Karpas-422 (cell line): ENCODE measurements at places on chromosomes 7 and 10. TPM values are rescaled to one million over a fixed set of nuclear protein-coding genes. Genes with fewer than 3 reads are reported as not detected.
A peak's percentile ranks its signal among the peaks of the same experiment; 100 is the strongest.

LCOR gene
- total RNA-seq: 13.1 and 24.3 TPM in 2 replicates

CDNF gene
- 1.2 and 2.2 TPM in 2 replicates for total RNA-seq

MCM10 gene
- 7.0 and 8.9 TPM in 2 replicates for total RNA-seq

RHOBTB1 gene
- total RNA-seq: not detected in 2 replicates

TMEM213 gene
- not detected in 2 replicates for total RNA-seq

MACC1 gene
- 30.4 and 49.9 TPM in 2 replicates for total RNA-seq

- peaks cover 12% of the 10 kb centered on the region for H3K4me1 ChIP-seq
- H3K27ac ChIP-seq: no peak overlapping the region
- no peak overlapping the region for H3K4me3 ChIP-seq
- no peak for DNase-seq
- H3K36me3 ChIP-seq: peaks cover 17% of the 10 kb centered on the region
- no peaks in the 10 kb centered on the region for H3K27me3 ChIP-seq
These were observed 152.6 kb downstream of the RAPGEF5 start for GRCh38 chr7:22204312-22204711.

GRCh38 chr7:77575187-77575586, 38.1 kb downstream of the PTPN12 start:
- no peak for DNase-seq
- H3K4me1 ChIP-seq: peaks cover 5% of the 10 kb centered on the region
- H3K27me3 ChIP-seq: no peaks in the 10 kb centered on the region
- H3K27ac ChIP-seq: no peak overlapping the region

DNA sequence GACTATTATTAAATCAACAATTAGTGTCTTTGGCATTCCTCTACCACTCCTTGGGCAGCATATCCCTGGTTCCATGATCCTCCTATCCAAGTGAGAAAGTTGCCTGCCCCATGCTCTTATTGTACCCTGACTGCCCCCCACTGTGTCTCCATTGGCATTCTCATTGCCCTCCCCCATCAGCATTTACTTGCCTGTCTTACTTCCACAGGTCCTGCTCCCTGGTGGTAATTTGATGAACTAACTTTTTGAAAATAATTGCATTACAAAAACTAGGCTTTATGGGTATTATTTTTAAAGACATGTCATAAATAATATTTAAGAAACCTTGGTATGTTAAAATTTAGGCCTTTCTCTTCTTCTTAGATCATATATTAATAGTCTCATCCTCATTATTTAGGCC, 346.4 kb downstream of the PCLO start:
- H3K4me1 ChIP-seq: no peaks in the 10 kb centered on the region
- H3K36me3 ChIP-seq: no peaks in the 10 kb centered on the region
- no peak overlapping the region for H3K27ac ChIP-seq
- no peaks in the 10 kb centered on the region for H3K27me3 ChIP-seq

DNA sequence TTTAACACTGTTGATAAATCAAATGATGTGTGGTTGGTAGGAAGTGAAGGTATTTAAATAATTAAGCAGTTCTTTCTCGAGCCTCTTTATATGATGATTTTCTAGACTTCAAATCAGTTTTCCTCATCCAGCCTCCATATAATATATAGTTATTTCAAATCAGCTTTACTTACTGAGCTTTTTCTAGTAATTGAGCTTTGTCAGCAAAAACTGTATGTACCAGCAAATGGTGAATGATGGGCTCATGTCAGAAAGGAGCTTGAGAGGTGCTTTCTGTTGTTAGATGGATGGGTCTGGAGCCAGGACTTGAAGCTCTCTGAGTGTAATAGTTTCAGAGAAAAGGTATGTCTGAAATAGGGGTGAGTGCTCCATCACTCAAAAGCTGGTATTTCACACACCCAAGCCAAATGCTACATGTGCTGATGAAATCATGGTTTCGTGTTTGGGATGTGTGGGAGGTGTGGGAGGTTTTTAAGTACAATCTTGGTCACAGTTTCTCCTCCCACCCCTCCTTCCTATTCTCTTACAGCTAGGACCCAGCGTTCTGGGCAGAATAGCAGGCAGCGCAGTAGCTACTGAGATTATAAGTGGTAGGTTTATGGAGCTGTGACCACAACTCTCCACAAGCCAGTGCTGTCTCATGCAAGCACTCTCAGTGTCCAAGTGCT, 55.8 kb downstream of the LRMDA start:
- no peaks in the 10 kb centered on the region for H3K27me3 ChIP-seq
- no peak overlapping the region for H3K4me3 ChIP-seq
- H3K27ac ChIP-seq: no peak overlapping the region

- H3K27ac ChIP-seq: no peak overlapping the region
- peaks cover 15% of the 10 kb centered on the region for H3K4me1 ChIP-seq
- H3K27me3 ChIP-seq: no peaks in the 10 kb centered on the region
These were observed 26.3 kb downstream of the SND1 start for GRCh38 chr7:127678337-127678736.

DNA sequence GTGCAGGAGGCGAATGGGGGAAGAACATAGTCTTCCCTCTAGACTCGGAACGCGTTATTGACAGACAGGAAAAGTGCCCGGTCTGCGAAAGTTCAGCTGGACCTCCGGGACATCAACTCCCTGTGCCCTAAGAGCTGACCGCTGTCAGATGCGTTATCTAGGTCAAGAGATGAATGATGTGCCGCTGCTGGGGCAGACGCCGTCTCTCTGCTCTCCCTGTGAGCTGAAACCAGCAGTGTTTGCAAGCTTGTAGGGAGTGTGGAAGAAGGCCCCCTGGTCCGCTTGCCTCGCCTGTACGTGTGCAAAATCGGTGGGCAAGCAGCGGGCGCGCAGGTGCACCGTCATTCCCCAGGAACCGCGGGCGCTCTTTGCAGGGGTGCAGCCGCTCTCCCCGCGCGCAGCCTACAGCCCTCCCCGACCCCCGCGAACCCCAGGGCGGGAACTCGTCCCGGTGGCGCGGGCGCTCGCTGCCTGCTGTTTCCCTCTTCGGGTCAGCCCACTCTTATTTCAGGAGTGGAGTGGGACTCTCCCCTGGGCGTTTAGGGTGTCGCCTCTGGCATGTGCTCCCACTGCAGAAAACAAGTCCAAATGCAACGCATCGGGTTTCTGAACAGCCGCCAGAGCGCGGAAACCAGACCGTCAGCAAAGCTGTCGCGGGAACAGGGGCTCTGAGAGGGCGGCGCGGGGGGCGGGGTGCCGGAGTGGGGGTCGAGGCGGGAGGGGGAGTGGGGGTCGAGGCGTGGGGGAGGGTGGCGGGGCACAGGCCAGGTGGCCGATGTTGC, 1.8 kb upstream of the PFKFB3 start:
- H3K36me3 ChIP-seq: no peaks in the 10 kb centered on the region
- no peak overlapping the region; the same call in 1 of the 2 replicates for H3K27ac ChIP-seq
- H3K27me3 ChIP-seq: no peaks in the 10 kb centered on the region
- H3K4me3 ChIP-seq: peak overlapping the region; percentile 89

DNA sequence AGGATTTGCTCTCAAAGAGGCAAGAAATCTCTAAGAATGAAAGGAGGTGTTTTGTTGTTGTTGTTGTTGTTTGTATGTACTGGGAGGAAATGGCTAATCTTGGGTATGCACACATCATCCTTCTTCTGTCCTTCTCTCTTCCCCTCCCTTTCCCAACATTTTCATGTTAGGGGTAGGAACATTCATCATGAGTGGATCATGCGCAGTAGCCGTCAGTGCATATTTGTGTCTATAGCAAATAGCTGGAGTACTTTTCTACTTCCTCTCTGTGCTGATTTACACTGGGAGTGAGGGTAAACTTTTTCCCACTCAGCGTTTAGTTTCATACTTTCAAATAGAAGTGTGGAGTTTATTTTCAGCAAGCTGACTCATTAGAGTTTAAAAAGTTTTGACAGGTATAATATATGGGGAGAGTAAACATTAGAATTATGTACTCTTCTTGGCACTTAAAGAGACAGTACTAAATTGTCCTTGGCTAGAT, 80.5 kb upstream of the PRKG1 start:
- H3K27ac ChIP-seq: no peak overlapping the region
- no peak overlapping the region for H3K4me3 ChIP-seq
- H3K36me3 ChIP-seq: no peaks in the 10 kb centered on the region
- no peaks in the 10 kb centered on the region for H3K4me1 ChIP-seq
- DNase-seq: no peak
- H3K27me3 ChIP-seq: no peaks in the 10 kb centered on the region

- no peak overlapping the region for H3K4me3 ChIP-seq
- H3K27me3 ChIP-seq: no peaks in the 10 kb centered on the region
- no peak overlapping the region for H3K27ac ChIP-seq
- no peaks in the 10 kb centered on the region for H3K4me1 ChIP-seq
- no peak for DNase-seq
These were observed 6.3 kb downstream of the ZNF503 start for GRCh38 chr10:75395066-75395931.

- no peaks in the 10 kb centered on the region for H3K27me3 ChIP-seq
- H3K4me1 ChIP-seq: no peaks in the 10 kb centered on the region
- H3K36me3 ChIP-seq: no peaks in the 10 kb centered on the region
These were observed 462.8 kb upstream of the ZWINT start for GRCh38 chr10:56823849-56824248.

GRCh38 chr10:16993186-16993585, 136.4 kb downstream of the CUBN start:
- H3K27ac ChIP-seq: no peak overlapping the region
- no peak for DNase-seq
- 0 out of 2 replicates have a peak, but pooled peaks cover 3% of the 10 kb centered on the region for H3K27me3 ChIP-seq
- H3K4me3 ChIP-seq: no peak overlapping the region

DNA sequence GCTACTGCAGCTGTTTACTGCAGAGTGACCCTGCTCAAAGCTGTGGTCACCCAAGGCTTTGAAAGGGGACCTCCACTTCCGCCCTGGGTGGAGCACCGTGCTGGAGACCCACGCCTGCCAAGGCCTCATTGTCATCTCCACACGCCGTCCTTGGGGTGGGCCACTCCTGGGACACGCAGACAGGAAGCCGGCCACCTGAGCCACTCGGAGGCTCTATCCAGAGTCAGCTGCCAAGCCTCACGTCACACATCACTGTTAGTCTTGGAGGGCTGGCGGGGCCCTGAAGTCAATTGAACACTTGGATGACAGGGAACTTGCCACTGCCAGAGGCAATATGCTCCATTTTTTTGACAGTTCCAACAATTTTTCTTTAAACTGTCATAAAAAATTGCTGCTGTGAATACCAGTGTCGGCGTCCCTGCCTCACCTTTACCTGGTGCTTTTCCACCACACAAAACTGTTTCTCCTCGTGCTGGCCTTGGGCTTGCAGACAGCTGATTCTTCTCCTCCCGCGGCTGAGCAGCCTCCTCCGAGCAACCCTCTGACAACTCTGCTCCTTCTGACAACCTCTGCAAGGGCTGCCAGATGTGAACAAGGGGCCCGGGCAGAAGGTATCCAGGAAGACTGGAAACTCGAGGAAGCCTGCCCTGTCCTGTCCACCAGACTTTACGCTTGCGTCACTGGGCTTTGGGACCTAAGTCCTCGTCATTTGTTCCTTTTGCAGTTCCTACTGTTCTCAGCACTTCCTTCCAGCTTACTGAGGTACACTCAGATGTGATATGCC, 81.9 kb downstream of the EGFR start:
- H3K27me3 ChIP-seq: no peaks in the 10 kb centered on the region
- DNase-seq: no peak
- H3K4me1 ChIP-seq: peaks cover 2% of the 10 kb centered on the region
- no peak overlapping the region for H3K4me3 ChIP-seq
- H3K27ac ChIP-seq: no peak overlapping the region
- no peaks in the 10 kb centered on the region for H3K36me3 ChIP-seq

- H3K27ac ChIP-seq: no peak overlapping the region
- no peaks in the 10 kb centered on the region for H3K4me1 ChIP-seq
- DNase-seq: no peak
- no peak overlapping the region for H3K4me3 ChIP-seq
- no peaks in the 10 kb centered on the region for H3K36me3 ChIP-seq
These were observed 241.5 kb upstream of the SP8 start for GRCh38 chr7:21028186-21028585.

GRCh38 chr10:71705582-71705981, 14.0 kb downstream of the C10orf105 start:
- H3K27ac ChIP-seq: no peak overlapping the region
- peaks cover 13% of the 10 kb centered on the region for H3K4me1 ChIP-seq
- no peaks in the 10 kb centered on the region for H3K27me3 ChIP-seq
- H3K36me3 ChIP-seq: no peaks in the 10 kb centered on the region

- no peaks in the 10 kb centered on the region for H3K27me3 ChIP-seq
- H3K36me3 ChIP-seq: no peaks in the 10 kb centered on the region
- no peak within 1 kb of the TSS for H3K27ac ChIP-seq
These were observed at the start of gene WNT16 for GRCh38 chr7:121328508-121329190. TSS of gene WNT16 (plus strand) at chr7:121329000. CDS start at chr7:121329293, 293 bp downstream.

DNA sequence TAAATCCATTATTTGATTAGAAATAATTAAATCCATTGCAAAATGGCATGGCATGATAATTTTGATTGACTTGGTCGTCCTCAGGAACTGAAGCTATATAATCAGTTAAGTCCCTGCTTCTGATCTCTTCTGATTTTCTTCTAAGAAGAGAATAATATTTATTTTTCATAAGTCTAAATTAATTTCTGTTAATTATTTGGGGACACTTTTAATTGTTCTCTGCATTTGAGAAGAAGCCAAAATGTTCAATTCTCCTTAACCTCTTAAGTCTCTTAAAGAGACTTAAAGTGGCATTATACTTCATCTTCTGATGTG, 67.2 kb downstream of the CAV1 start:
- H3K4me1 ChIP-seq: peaks cover 16% of the 10 kb centered on the region
- H3K4me3 ChIP-seq: no peak overlapping the region
- H3K27me3 ChIP-seq: peaks cover 3% of the 10 kb centered on the region; the same call in 1 of the 2 replicates
- H3K36me3 ChIP-seq: no peaks in the 10 kb centered on the region

DNA sequence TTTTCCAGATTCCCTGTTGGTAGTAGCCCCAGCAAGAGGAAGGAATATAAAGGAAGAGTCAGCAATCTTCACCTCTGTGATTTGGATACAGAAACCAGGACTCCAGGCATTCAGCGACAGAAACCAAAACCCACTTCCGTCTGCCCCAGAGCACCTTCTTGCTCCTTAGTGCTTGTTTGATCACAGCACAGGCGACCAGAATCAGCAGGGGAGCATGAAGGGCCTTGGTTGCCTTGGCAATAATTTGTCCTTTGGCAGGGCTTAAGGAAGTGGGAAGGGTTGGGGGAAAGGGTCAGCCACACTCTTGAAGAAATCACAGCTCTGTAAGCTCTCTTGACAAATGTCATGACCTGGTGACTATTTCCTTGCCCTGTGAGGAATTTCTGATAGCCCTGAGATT, 379.6 kb downstream of the OTUD1 start:
- no peaks in the 10 kb centered on the region for H3K4me1 ChIP-seq
- no peaks in the 10 kb centered on the region for H3K27me3 ChIP-seq
- H3K4me3 ChIP-seq: no peak overlapping the region

DNA sequence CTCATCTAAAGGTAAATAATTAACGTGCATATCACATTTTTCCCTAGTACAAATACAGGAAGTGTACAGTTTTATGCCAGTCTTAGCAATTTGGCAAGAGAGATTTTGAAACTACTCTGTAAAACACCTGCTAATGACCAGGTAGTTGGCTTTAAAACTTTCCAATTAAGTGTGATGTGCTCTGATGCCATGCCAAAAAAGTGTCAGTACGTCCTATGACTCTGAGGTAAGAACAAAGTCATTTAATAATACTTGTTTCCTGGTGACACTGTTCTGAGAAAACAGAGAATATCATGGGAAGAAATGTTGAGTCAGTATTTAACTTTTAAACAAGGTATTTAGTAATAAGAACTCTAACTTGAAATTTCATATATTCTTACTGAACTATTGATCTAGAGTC, 9.6 kb downstream of the PDZD8 start:
- no peaks in the 10 kb centered on the region for H3K27me3 ChIP-seq
- no peak overlapping the region for H3K27ac ChIP-seq
- no peaks in the 10 kb centered on the region for H3K36me3 ChIP-seq
- no peak for DNase-seq
- H3K4me1 ChIP-seq: peaks cover 17% of the 10 kb centered on the region
